Transverse colon (tissue), 4 donors: ENCODE measurements at places on chromosomes 12 and 14. TPM values are rescaled to one million over a fixed set of nuclear protein-coding genes. Genes with fewer than 3 reads are reported as not detected.

Gene FERMT2
- total RNA-seq = 38.6 TPM

Gene SLC15A5
- total RNA-seq = not detected

Gene RHOJ
- total RNA-seq = 2.9 TPM

GRCh38 chr12:115473257-115473956 is 789.4 kb upstream of the TBX3 start:
- DNase-seq = no peak

- DNase-seq = no peak
These were observed 177.8 kb downstream of the RPS29 start for GRCh38 chr14:49408187-49408933.

DNA sequence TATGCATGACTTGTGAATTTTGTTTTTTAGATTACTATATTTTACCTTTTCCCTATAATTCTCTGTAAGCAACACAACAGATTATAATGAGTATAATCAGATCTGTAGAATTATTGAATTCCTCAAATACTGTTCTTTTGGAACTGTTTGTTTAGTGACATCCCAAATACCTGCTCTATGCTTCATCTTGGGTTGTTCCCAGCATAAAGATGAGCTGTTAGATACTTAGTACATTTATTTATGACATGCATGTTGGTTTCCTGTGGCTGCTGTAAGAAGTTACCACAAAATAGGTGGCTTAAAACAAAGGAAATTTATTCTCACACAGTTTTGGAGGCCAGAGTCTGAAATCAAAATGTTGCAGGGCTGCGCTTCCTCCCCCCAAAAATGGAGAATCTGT is 78.4 kb downstream of the PTPRR start:
- no peak for DNase-seq

DNA sequence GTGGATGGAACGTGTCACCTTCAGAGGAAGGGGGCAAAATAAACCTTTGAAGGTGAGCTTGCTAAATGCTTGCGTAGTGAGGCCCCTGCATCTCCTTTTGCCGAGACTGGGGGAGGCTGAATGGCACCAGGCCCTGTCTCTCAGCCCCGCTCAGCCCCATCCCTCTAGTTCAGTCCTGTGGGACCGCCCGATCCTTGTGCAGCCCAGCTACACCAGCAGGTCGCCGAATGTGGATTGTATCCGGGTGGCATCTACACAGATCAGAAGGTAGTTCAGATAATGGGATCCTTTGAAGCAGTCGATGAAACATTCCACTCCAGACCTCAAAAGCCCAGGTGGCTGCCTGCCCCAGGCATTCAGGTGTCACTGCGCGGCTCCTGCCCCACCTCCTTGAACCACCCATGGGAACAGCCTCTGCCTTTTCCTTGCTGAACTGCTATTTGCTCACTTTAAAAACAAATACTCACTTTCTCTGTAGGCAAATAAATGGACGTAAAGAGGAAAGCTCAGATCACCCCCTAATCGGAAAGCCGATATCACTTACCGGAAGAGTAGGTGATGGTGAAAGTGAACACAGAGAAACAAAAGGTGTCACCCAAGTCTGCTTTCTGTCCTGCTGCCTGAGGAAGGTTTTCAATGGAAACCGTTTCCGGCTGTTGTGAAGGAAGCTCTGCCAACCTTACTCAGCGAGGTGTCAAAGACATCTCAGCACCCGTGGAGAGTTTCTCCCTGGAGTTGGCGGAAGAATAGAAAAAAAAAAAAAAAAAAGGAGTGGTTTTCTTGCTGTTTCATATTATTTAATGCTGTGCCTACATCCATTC is 100.3 kb upstream of the NCOR2 start:
- no peak for DNase-seq

GRCh38 chr12:53756300-53757100 is 4.7 kb upstream of the CISTR start:
- no peak for DNase-seq

- DNase-seq = no peak
These were observed 46.8 kb downstream of the TMEM30B start for GRCh38 chr14:61234215-61234916.

DNA sequence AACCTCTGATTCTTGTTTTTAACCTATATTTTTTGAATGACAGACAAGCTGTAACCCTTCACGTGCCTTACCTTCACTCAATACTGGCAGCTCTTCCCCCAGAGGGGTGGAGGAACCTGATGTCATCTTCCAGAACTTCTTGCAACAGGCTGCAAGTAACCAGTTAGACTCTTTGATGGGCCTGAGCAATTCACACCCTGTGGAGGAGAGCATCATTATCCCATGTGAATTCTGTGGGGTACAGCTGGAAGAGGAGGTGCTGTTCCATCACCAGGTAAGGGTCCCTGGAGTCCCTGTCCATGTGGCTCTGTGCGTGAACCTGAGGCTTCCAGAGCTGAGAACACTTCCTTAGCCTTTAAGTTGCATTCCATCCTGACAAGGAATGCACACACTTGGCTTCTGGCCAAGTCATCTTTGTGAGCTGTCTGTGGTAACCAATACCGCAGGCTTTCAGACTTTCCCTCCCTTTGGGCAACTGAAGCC is 22.7 kb downstream of the TRAFD1 start:
- no peak for DNase-seq
